Central memory CD8-positive, alpha-beta T cell (primary cell): ENCODE measurements at places on chromosomes 5 and 9.

- DNase-seq, result no peak
- H3K4me1 ChIP-seq, result no peaks in the 10 kb centered on the region
- no peaks in the 10 kb centered on the region for H3K36me3 ChIP-seq
- no peaks in the 10 kb centered on the region for H3K27me3 ChIP-seq
- H3K4me3 ChIP-seq, result no peak overlapping the region
- no peak overlapping the region for H3K27ac ChIP-seq
Observed at GRCh38 chr5:156051972-156052371, 275.0 kb upstream of the SGCD start.

GRCh38 chr5:58891086-58891970, 308.5 kb downstream of the RAB3C start:
- H3K4me1 ChIP-seq, result peaks cover 19% of the 10 kb centered on the region
- no peaks in the 10 kb centered on the region for H3K27me3 ChIP-seq
- DNase-seq, result peak; percentile 40
- H3K27ac ChIP-seq, result no peak overlapping the region
- H3K36me3 ChIP-seq, result peaks cover 3% of the 10 kb centered on the region

GRCh38 chr5:59685793-59686192, 207.7 kb downstream of the PDE4D start:
- no peak for DNase-seq
- no peaks in the 10 kb centered on the region for H3K36me3 ChIP-seq
- H3K27ac ChIP-seq, result no peak overlapping the region
- no peaks in the 10 kb centered on the region for H3K4me1 ChIP-seq
- H3K4me3 ChIP-seq, result no peak overlapping the region

- H3K4me3 ChIP-seq, result no peak overlapping the region
- DNase-seq, result no peak
- H3K36me3 ChIP-seq, result peaks cover 12% of the 10 kb centered on the region
Observed at GRCh38 chr9:127419348-127419747, 4.8 kb upstream of the ZNF79 start.
